Stimulated activated CD8-positive, alpha-beta memory T cell treated with anti-CD3 and anti-CD28 coated beads, Interleukin-15, amount 100 ng/mL, for 24 hours (primary cell): ENCODE measurements at places on chromosomes 7 and 10.

DNA sequence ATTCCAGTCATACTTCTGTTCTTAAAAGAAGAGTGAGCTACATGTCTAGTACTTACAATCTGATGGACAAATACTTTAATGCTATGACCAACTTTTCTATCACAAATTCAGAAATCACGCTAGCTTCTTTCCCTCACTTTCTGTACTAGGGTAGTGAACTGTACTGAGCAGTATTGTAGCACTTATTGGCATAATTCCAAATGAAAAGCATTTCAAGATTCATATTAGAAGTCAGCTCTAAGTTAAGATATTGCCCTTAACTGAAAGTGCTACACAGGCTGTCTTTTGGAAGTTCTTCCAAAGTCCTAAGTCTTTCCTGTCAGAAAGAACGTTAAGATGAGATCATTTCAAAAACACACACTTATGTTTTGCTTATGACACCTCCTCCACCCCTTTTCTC lies 13.4 kb downstream of the P4HA1 start:
- no peak for DNase-seq

GRCh38 chr7:90251304-90251635 lies 6.3 kb downstream of the CFAP69 start:
- DNase-seq = no peak

DNA sequence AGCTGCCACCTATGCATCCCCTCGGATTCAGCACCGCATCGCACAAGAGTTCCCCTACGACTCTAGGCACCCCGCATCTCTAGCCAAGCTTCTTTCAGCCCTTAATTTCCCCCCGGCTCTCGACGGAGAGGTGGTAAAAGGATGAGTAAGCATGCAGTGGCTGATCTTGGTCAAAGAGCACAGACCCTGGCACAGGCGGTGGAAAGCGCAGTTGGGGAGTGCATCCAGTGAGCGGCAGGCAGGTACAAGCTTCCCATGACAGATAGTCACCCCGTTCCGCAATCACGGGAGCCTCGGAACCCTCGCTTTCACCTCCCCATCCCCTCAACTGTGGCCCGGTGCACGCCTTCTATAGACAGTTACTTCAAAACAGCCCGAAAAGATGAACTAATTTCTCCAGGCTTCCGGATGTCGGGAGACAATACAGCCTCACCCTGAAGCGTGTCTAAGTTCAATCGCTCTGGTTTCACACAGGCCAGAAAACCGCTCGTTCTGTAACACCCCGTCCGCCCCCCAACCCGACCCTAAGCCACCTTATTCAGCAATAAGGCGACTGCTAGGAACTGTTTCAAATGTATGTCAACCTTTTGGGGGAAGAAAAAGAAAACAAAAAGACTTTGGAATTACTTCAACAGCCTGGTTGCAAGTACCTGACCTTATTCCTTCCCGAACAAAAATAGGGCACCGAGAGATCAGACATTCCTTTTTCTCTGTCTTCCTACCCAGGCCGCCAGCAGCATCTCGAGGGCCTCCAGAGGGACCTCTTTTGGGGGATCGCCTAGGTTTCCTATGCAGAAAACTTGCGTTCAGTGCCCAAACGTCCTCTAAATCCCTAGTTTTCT lies 1.4 kb downstream of the RHEB start:
- no peak for DNase-seq

DNA sequence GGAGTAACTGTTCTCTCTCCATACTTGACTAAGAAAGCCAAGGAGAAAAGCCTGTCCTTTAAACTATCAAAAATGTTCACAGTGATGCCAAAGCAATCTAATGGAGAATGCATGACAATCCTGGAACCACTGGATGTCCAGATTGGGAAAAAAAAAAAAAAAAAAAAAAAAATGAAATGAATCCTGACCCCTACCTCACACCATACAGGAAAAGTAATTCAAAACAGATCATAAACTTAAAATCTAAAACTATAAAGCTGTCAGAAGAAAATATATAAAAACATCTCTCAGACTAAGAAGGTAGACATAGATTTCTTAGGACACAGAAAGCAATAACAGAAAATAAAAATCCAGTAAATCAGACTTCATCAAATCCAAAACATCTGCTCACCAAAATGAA lies 18.4 kb downstream of the FBXW4 start:
- no peak for DNase-seq

GRCh38 chr10:43874984-43875383 lies 226.3 kb upstream of the ZNF32 start:
- DNase-seq = no peak

DNA sequence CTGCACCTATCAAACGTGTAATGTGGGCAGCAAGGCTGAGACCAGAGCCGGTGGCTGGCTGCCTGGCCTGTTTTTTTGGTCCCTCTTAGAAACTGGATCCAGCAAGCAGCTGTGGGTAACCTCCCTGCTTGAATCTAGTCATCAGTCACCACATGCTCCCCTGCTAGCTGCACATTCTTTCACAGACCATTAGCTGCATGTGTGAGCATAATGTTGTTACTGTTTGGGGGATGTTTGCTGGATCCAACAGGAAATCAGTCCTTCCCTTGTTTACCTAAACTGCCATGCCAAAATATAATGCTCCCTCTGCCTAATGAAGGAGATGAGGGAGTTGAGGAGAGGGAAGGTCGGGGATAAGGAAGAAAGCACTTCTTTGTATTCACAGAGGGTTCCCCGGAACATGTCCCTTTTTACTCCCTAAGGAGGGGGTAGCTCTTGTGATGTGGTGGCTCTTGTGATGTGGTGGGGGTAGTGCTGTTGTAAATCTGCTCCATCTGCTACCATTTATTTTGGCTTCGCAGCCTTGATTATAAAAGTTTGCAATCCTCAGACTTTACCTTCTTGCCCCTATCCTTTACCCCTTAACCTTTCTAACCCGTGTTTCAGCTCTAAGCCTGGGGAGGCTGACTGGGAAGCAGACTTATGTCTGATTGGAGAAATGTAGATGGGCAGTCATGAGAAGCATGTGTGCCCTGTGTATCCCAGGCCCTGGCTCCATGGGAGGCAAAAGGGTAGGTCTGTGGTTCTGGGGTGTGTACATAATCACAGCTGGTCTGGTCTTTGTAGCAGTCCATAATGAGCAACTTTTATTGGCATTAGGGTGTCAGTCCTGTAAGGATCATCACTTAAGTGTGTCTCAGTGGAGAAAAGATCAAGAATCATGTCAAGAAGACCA lies 20.8 kb downstream of the LOXL4 start:
- DNase-seq = no peak

- DNase-seq = no peak
These were observed 2.0 kb downstream of the NDUFB2 start for GRCh38 chr7:140698477-140698876.

- DNase-seq = no peak
These were observed 163.1 kb downstream of the CAMK1D start for GRCh38 chr10:12512332-12513002.

DNA sequence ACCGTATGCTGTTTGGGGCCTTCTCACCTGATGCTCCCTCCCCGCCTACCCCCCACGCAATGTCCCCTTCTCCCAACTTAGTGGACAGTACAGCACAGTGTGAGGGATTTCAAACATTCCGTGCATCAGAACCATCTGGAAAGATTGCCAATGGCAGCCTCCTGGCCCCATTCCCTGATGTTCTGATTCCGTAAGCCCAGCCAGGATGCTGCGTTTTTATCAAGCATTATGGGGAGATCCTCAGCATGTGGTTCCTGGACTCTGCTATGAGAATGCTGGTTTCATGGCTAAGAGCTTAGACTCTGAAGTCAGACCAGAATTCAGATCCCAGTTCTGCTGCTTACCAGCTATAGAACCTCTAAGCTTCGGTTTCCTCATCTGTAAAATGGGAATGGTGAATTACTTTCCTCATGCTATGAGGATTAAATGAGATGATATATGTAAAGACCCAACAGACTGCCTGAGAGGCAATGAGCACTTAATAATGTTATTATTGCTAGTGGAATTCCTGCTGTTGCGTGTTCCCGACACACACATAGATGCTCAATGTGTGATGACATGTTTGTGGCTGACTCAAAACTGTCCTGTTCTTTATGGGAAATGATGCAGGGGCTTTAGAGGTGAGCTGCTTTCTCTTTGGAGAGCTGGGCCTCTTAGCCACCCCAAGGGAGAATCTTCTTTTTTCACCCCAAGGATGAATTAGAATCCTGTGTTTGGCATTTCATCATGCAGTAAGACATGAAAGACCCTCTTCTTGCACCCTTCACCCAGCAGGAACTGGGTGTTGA lies 60.8 kb upstream of the SMNDC1 start:
- DNase-seq = no peak

DNA sequence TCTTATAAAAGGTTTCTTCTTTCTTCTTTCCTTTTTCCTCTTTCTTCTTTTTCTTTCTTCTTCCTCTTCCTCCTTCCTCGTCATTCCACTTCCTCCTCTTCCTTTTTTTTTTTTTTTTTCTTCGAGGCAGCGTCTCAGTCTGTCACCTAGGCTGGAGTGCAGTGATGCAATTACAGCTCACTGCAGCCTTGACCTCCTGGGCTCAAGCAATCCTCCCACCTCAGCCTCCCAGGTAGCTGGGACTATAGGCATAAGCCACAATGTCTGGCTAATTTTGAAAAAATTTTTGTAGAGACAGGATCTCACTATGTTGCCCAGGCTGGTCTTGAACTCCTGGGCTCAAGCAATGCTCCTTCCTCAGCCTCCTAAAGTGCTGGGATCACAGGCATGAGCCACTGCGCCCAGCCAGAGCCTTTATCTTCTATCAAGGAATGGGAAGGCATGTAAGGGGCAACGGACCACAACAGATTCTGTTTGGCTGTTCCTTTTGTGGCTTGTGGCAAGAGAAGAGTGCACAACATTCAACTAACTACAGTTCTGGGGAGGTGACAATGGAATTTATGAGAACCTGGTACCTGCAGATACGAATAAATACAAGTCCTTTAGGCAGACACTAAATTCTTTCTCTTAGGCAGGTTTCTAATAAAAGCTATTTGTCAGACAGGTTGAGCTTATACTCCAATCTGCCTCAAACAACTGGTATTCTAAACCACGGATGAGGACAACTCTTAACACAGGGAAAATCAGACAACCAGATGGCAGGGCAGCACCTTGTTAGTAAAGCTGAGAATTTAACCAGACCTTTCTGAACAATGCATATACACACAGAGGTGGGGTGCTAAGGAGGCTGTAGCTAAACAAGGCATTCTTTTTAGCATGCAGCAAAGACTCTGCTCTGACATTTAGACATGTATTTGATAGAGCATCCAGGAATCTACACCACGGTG lies 100.3 kb downstream of the DOCK4 start:
- no peak for DNase-seq

- no peak for DNase-seq
These were observed 1.9 kb upstream of the GNB2 start for GRCh38 chr7:100671353-100672327.

- no peak for DNase-seq
These were observed 69.5 kb downstream of the ADAM22 start for GRCh38 chr7:88003581-88003980.

GRCh38 chr7:26618449-26618848 lies 245.9 kb downstream of the SKAP2 start:
- no peak for DNase-seq

GRCh38 chr7:157886711-157887110 lies 549.9 kb downstream of the DNAJB6 start:
- no peak for DNase-seq

DNA sequence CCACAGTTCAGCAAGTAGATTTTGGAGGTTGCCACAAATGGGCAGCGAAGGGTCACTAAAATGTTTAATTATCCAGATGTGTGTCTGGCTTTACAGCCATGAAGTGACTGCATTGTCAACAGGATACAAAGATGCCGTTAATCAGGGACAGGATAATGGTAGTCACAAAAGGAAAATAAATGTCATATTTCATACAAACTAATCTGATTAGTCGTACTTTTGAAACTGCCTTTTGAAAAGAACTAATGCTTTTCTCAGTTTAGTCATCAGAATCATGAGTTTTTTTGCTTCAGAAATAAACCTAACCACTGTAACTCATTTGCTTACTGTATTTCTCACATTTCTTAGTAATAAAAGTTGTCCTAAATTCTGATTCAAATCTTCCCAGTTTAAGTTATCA lies 22.2 kb upstream of the WNT16 start:
- DNase-seq = no peak

- no peak for DNase-seq
These were observed 65.4 kb downstream of the SGMS1 start for GRCh38 chr10:50558371-50558770.

- DNase-seq = no peak
These were observed 121.2 kb downstream of the ZMIZ1 start for GRCh38 chr10:79189853-79190435.

DNA sequence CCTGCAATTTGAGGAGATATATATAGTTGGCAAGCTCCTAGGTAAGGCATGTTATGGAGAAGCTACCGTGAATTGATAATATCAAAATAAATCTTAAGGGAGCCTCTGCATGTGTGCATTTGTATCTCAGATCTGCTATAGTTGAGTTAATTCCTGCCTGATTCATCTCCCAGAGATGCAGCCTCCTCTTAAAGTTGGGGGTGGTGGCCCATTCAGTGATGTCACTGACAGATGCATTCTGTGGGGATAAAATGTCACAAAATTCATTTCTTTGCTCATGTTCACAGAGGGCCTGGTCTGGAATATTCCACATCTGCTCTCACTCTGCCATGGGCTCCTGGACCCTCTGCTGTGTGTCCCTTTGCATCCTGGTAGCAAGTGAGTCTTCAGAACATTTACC lies 185.8 kb upstream of the PRSS1 start:
- no peak for DNase-seq

GRCh38 chr10:131346456-131346855 lies 34.9 kb upstream of the TCERG1L start:
- no peak for DNase-seq

GRCh38 chr7:31121601-31122000 lies 69.5 kb downstream of the ADCYAP1R1 start:
- no peak for DNase-seq

- no peak for DNase-seq
These were observed 262.5 kb downstream of the TRIL start for GRCh38 chr7:28695300-28696295.

GRCh38 chr7:108815815-108816214 lies 246.1 kb downstream of the DNAJB9 start:
- no peak for DNase-seq

DNA sequence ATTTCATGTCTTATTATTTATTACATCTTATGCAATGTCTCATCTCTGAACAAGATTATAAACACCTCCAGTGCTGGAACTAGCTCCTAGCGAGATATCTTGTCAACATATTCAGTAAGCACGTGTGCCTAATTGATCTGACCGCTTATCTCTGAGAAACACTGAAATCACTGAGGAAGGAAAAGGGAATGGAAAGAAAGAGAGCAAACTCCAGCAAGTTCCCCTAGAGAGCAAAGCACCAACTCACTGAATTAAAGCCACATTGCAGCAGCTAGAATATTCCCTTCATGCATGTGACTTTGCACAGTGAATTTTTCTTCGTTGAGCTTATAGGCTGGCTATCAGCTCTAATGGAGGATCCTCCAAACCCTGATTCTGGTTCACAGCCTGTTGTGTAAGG lies 177.1 kb upstream of the FRMD4A start:
- no peak for DNase-seq

GRCh38 chr7:142880876-142881505 lies 4.6 kb downstream of the TRPV6 start:
- DNase-seq = no peak

GRCh38 chr10:1731592-1731991 lies 5.7 kb downstream of the ADARB2 start:
- DNase-seq = no peak
